ENCODE measurements at places on chromosomes 11 and 22.

- DNase-seq, result no peak
Measured at GRCh38 chr11:47991266-47991830, 11.0 kb downstream of the PTPRJ start.

DNA sequence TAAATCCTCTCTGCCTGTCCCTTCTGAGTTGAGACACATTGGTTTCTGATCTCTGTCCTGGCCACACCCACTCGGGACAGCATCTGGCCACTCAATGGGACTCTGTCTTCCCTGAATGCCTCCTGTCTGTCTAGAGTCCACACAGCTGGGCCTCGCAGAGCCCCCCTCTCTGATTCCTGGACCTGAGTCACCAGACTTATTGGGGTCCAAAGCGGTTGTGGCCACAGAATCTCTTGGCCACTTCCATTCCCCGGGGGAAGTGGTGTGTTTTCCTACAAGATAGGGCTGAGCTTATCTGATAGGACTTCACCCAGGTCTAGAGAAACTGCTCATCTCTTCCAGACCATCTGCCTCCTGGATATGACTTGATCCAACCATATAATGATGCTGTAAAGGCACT, 57.4 kb upstream of the WNT11 start:
- no peak for DNase-seq

- no peak for DNase-seq
Measured at GRCh38 chr11:81487109-81487508, 1246.6 kb downstream of the FAM181B start.

GRCh38 chr11:125092669-125093068, 18.8 kb downstream of the TMEM218 start:
- no peak for DNase-seq

- DNase-seq, result no peak
Measured at GRCh38 chr22:40107851-40108378, 69.8 kb upstream of the TNRC6B start.

DNA sequence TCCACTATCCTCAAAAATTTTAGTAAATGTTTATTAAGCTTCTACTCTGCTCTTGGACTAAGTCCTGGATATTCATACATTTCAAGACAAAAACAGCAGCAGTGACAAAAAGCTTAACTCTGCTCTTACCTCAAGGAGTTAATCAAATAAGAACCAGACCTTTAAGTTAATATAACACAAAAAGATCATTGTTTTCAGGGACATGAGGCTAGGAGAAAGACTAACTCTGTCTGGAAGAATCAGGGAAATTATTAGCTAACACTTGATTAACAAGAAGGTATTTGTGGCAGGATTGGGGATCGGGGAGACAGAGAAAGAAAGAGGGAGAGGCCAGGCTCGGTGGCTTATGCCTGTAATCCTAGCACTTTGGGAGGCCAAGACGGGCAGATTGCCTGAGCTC, 74.4 kb downstream of the PPP2R1B start:
- no peak for DNase-seq

GRCh38 chr11:116970485-116971292, 127.5 kb downstream of the SIK3 start:
- no peak for DNase-seq

DNA sequence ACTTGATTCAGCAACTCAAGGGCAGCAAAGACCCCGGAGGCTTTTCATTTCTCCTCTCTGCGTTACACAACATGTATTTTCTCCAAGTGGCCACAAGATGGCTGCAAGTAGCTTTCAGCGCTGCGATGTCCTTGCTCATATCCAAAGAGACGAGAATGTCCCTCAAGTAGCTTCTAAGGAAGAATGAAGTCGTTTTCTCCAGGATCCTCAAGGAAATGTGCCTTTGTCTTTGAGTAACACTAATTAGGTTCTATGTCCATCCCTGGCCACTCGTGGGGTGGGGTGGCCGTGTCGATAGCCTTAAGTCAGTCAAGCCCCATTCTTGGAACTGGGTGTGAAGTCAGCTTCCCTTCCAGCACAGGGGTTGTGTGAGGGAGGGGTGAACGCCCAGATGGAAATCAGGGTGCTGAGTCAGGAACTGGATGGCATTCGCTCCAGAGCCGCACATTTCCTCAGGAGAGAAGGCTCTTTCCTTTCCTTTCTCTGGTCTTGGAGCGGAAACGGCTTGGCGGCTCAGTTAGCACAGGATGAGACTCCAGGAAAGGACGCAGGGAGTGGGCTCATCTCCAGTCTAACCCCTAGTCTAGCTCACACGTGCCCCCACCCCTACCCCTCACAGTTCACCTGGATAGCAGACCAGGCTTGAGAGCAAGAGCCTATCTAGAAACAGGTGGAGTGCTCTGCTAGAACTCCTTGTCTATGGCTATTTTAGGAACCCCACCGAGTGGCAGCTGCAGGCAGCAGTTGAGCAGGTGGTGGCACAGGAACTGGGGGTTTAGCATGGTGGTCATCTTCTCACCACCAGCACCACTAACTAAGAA, 44.3 kb downstream of the NNMT start:
- DNase-seq, result no peak

DNA sequence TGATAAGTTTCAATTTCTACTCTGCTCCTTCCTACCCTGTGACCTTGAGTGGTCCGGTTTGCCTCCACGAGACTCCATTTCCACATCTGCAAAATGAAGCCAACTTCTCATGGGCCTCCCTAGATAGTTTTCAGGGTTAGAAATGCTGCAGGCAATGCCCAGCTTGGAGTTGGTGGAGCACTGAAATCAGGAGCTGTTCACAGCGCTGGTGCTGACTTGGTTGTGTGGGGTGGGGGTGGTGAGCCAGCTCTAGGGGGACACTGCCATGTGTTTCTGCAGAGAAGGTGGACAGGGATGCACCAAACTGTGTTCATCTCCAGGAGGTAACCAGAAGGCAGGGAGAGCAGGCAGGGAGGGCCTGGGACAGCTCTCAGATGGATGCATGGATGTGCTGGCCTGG, 37.0 kb downstream of the SGSM1 start:
- DNase-seq, result no peak

DNA sequence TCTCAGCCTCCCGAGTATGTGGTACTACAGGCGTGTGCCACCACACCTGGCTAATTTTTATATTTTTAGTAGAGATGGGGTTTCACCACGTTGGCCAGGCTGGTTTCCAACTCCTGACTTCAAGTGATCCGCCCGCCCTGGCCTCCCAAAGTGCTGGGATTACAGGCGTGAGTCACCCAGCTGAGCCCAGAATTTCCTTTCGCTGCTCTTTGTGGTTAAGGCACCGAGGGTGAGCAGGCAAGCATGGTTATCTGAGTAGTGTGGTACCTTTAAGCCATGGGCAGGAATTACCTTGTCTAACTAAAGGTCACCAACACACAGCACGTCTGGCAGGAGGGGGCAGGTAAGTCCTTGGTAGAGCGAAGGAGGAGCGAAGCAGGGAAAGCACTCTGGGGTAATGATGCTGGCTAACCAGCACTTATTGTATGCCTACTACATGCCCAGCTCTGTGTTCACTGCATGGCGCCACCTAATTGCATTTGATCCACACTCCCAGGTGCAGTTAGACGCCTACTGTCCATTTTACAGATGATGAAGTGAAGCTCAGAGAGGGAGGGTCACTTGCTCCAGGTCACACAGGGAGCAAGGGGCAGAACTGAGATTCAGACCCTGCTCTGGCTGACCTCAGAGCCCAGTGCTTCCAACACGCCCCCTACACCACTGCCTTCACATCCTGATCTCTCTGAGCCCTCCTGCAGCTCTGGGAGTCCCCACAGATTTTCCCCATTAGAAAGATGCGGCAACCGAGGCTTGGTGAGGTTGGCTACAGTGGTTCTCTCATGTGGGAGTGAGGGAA, 45.7 kb downstream of the TRIOBP start:
- DNase-seq, result no peak

- DNase-seq, result no peak
Measured at GRCh38 chr11:12403997-12404350, 26.6 kb downstream of the PARVA start.

DNA sequence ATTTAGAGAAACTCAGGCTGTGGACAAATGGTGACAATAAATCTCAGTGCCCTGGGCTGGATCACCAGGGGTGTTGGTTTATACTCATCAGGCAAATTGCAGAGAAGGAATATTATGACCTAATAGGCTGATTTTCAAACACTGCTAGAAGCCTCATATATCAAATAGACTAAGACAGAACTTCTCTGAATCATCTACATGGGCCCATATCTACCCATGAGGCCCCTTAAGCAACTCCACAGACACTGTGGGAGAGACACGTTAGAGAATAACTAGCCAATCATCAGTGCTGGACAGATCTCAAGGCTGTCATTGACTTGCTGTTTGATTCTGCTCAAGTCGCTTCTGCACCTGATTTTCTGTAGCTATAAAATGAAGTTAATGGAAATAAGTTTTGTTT, 545.8 kb downstream of the SOX6 start:
- no peak for DNase-seq

GRCh38 chr11:133011604-133012003, 520.7 kb downstream of the OPCML start:
- no peak for DNase-seq

- DNase-seq, result no peak
Measured at GRCh38 chr22:31179345-31179744, 19.4 kb downstream of the RNF185 start.

- no peak for DNase-seq
Measured at GRCh38 chr11:17986007-17986710, 26.7 kb downstream of the SERGEF start.

GRCh38 chr11:74842967-74843366, 94.3 kb downstream of the RNF169 start:
- no peak for DNase-seq

DNA sequence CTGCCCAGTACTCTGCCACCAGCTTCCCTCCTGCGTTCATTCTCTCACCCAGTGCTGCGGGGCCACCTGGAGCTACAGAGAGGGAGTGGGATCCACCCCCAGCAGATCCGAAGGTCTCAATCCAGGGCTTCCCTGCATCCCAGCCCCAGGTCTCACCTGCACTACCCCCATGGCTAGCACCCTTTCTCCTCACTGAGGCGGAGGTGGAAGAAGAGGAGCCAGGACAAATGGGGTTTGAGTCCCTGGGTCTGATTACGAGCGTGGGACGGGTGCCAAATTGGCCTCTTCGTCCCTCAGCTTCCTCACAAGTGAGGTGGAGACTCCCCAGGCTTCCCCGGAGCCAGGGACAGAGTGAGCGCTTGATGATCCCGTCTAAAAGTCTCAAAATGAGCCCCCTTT, 64.2 kb downstream of the NFAM1 start:
- no peak for DNase-seq

DNA sequence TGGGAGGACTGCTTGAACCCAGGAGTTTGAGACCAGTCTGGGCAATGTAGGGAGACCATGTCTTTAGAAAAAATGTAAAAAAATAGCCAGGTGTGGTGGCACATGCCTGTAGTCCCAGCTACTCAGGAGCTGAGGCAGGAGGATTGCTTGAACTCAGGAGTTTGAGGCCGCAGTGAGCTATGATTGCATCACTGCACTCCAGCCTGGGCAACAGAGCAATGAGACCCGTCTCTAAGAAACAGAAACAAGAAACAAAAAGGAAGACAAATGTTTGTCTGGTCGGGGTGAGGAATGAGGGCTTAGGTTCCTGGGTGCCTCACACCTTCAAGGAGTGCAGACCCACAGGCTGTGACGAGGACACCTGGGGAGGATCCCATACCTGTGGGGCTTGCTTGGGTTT, 191.9 kb downstream of the CEP164 start:
- DNase-seq, result no peak

- no peak for DNase-seq
Measured at GRCh38 chr22:24185001-24185500, 3.8 kb downstream of the SUSD2 start.

DNA sequence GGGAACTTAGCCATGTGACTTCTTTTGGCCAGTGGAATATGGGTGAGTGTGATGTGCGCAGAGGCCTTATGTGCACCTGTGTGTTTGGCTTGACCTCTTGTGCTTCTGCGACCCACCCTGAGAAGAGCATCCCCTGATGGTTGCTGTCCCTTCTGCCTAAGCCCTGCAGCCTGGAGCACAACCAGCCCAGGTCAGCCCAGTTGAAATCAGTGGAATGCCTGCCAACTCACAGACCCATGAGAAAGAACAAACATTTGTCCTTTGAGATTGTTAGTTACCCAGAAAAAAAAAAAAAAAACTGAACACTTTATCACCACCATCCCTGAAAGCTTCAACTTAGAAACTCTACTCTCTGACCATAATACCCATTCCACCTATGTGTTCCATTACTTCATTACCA, 38.5 kb downstream of the PAMR1 start:
- DNase-seq, result no peak

- DNase-seq, result peak; percentile 33
Measured at GRCh38 chr11:72584293-72584938, 89.8 kb downstream of the PDE2A start.

- no peak for DNase-seq
Measured at GRCh38 chr22:29259253-29259899, 8.4 kb downstream of the RHBDD3 start.

GRCh38 chr11:6253197-6253596, 6.4 kb upstream of the CCKBR start:
- no peak for DNase-seq

DNA sequence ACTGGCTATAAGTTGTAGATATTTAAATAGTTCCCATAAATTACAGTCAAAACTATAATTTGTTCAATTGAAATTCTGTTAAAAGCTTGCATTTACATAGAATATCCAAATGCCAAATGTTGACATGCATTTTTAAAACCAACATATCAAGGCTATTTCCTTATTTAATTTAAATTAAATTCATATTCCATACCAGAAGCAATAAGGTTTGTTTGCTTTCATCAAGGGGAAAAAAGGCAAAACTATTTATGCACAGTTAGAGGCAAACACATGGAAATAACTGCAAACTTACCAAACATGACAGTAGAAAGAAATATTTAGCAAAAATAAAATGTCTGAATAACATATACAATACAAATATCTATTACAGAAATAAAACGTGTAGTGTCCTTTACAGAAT, 1581.2 kb upstream of the TENM4 start:
- no peak for DNase-seq

DNA sequence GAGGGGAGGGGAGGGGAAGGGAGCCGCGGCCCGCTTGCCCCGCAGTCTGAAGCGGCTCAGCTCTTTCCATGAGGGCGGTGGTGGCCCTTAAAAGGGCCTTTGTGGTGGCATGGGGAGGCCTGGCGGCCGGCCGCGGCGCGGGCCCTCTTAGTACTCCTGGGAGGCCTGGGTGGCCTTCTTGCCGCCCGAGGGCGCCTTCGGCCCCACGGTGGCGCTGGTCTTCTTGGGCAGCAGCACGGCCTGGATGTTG, 6.9 kb downstream of the DPAGT1 start:
- no peak for DNase-seq

DNA sequence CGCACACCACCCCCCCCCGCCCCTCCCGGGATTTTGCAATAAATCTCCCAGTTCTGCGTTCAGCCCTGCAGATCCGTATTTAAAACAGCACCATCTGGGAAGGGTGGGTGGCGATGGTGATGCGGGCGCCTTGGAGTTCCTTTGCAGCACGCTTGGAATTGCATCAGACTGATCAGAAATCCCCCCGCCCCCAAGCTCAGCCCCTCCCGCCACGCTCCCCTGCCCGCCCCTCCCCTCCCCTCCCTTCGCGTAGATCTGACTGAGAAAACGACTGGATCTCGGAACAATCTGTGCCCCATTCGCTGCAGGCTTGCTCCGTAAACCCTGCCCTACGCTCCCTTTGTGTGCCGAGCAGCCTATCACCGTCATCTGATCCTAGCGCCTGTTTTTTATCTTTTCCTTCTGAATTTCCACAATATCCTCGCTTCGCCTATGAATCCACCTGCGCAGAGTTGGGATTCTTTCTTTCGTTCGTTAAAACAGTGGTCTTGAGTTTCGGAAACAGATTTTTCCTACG, 18.1 kb upstream of the BDNF start:
- DNase-seq, result no peak
